Smooth muscle cell of bladder (primary cell): ENCODE measurements at places on chromosomes 2 and 18. TPM values are rescaled to one million over a fixed set of nuclear protein-coding genes. Genes with fewer than 3 reads are reported as not detected.

Gene ADAM23
- total RNA-seq: 6.3 and 8.2 TPM in 2 replicates

Gene CD207
- not detected in 2 replicates for total RNA-seq

Gene ERFE
- 1.7 and 7.3 TPM in 2 replicates for total RNA-seq

Gene IKZF2
- total RNA-seq: 4.4 and 5.1 TPM in 2 replicates

Gene CD8B2
- total RNA-seq: not detected in 2 replicates

Gene IL36RN
- total RNA-seq: 0.09 TPM in 1 of 2 replicates, not detected in the other

Gene SLC23A3
- 0.57 and 2.4 TPM in 2 replicates for total RNA-seq

Gene ASXL3
- 0.43 and 0.46 TPM in 2 replicates for total RNA-seq

Gene OR6B3
- not detected in 2 replicates for total RNA-seq

Gene TCF23
- not detected in 2 replicates for total RNA-seq

Gene NDUFS1
- total RNA-seq: 97.8 and 112 TPM in 2 replicates

Gene CDH20
- total RNA-seq: under 0.01 and 0.18 TPM in 2 replicates

Gene TXNDC2
- under 0.01 TPM in 2 replicates for total RNA-seq

Gene ATIC
- total RNA-seq: 21.0 and 21.2 TPM in 2 replicates

Gene C1QL2
- total RNA-seq: not detected in 2 replicates

Gene MPP4
- total RNA-seq: 0.65 and 1.1 TPM in 2 replicates

Gene PJVK
- total RNA-seq: 1.8 and 2.1 TPM in 2 replicates

Gene PAX8
- total RNA-seq: 0.14 and 0.37 TPM in 2 replicates

Gene DNAH6
- 0.09 and 0.14 TPM in 2 replicates for total RNA-seq

Gene ANKRD30B
- total RNA-seq: under 0.01 and 0.09 TPM in 2 replicates

Gene MAL
- total RNA-seq: not detected in 2 replicates

Gene AFF3
- total RNA-seq: 0.28 and 0.71 TPM in 2 replicates

Gene SULT1C4
- total RNA-seq: 0.37 TPM in 1 of 2 replicates, not detected in the other

Gene FRZB
- 0.09 TPM in 1 of 2 replicates, not detected in the other for total RNA-seq
